ENCODE measurements at places on chromosomes 2 and 18.

DNA sequence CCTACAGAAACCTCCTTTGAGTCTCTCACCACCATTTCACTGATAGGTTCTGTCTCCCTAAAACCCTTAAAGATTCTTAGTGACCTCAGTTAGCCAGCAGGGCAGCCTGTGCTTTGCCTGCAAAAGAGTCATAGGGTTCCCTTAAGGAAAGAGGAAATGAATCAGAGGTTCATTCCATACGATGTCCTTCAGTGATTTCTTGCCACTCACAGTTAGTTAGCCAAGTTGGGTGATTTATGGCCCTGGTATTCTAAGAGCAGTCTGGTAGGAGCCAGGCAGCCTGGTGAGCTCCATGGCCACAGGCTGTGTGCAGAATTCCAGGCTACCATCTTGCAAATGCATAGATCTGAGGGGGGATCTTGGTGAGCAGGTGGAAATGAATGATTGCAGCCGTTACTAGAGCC, 18.7 kb upstream of the CCBE1 start:
- no peaks in the 10 kb centered on the region for H3K4me1 ChIP-seq
- no peak overlapping the region for H3K4me3 ChIP-seq
- H3K27me3 ChIP-seq, result no peaks in the 10 kb centered on the region
- no peak for DNase-seq
- H3K36me3 ChIP-seq, result no peaks in the 10 kb centered on the region

DNA sequence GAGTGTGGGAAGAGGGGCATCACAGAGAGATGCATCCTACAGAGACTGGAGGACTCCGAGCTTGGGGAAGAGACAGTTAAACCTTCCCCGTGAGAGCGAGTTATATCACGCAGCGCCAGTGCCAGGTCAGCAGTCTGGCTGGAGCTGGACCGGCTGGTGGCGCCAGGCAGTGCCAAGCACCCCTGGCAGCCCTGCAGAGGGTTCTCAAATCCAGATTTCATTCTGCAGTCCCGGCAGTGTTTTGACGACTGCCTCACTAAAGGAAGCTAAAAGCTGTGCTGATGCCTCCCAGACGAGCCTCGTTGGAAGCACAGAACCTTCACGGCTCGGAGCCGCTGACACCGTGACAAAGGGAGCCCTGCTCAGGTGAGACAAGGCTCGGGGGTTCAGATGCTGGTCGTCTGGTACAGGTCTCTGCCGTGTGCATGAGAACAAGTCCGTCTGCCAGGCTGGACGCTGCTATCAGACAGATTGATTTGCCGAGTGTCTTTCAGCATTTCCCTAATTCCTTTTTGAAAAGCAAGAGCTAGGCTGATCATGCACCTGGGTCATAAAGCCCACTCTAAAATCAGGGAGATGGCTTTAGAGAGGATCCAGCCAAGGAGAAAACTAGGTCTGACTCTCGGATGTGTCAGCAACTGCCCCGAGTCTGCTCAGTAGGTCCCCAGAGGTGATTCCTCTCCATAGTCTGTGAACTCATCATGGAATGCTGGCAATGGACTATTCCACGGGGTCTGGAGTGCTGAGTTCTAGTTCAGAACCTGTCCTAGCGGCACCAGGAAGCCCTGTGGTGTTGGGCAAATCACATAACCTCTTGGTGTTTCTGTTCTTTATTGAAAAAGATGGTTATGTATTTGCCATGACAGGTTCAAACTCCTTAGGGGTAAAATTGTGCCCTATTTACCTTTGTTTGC, 240.6 kb downstream of the SOX11 start:
- H3K27ac ChIP-seq, result no peak overlapping the region
- no peaks in the 10 kb centered on the region for H3K27me3 ChIP-seq
- no peak for DNase-seq
- H3K4me1 ChIP-seq, result no peaks in the 10 kb centered on the region
- no peak overlapping the region for H3K4me3 ChIP-seq
- no peaks in the 10 kb centered on the region for H3K36me3 ChIP-seq

- H3K27me3 ChIP-seq, result peaks cover 12% of the 10 kb centered on the region
- H3K4me1 ChIP-seq, result peaks cover 3% of the 10 kb centered on the region
- no peak overlapping the region for H3K4me3 ChIP-seq
- DNase-seq, result no peak
- no peaks in the 10 kb centered on the region for H3K36me3 ChIP-seq
These were observed 60.4 kb upstream of the SEC11C start for GRCh38 chr18:59079264-59079663.

- no peak for DNase-seq
- no peaks in the 10 kb centered on the region for H3K36me3 ChIP-seq
- no peak overlapping the region for H3K27ac ChIP-seq
- no peaks in the 10 kb centered on the region for H3K4me1 ChIP-seq
- no peaks in the 10 kb centered on the region for H3K27me3 ChIP-seq
These were observed 134.2 kb upstream of the RND3 start for GRCh38 chr2:150621526-150622213.

- no peak overlapping the region for H3K27ac ChIP-seq
- no peak overlapping the region for H3K4me3 ChIP-seq
- H3K36me3 ChIP-seq, result no peaks in the 10 kb centered on the region
These were observed 55.5 kb downstream of the INHBB start for GRCh38 chr2:120401275-120402066.

DNA sequence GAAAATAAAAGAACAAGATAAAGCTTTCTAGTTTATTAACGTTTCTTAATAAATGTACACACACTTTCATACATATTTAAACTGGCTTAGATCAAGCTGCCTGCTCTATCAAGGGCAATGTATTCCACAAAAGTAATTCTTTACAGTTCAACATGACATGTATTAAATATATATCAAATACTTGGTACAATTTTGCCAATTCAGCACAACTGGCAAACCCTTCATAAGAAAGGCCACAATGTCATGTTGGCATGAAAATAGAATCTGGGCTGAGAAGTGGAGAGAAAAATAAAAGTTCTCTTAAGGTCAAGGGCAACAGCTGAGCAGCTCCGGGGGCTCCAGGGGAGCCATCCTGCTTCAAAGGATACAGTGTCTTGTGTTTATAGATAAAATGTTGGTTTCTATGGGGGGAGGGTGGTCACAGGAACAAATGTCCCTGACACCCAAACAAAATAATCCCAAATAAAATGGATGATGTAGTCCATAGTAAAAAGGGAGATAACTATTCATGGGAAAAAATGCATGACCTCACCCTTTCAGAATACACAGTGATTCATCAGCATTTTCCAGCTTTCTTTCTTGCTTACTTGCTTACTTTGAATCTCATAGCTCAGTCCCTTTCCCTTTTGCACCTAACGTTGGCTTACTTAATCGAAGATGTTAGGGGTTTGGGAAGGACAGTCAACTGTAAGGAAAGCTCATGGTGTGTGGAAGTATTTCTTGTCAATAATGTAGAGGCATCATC, 494.9 kb downstream of the NYAP2 start:
- no peaks in the 10 kb centered on the region for H3K27me3 ChIP-seq
- H3K36me3 ChIP-seq, result no peaks in the 10 kb centered on the region
- no peak overlapping the region for H3K27ac ChIP-seq
- H3K4me1 ChIP-seq, result no peaks in the 10 kb centered on the region
- H3K4me3 ChIP-seq, result no peak overlapping the region
